ENCODE measurements at places on chromosomes 7 and 10. TPM values are rescaled to one million over a fixed set of nuclear protein-coding genes. Genes with fewer than 3 reads are reported as not detected.

PARG gene
- total RNA-seq: 14.3 TPM

TYSND1 gene
- 19.9 TPM for total RNA-seq

LRRC17 gene
- total RNA-seq: 242 TPM

UBTD1 gene
- total RNA-seq: 36.5 TPM

NRCAM gene
- total RNA-seq: 67.4 TPM

EPO gene
- total RNA-seq: not detected

GNGT1 gene
- total RNA-seq: not detected

GCK gene
- total RNA-seq: not detected

SFR1 gene
- 7.1 TPM for total RNA-seq

PTPRZ1 gene
- not detected for total RNA-seq

PDE1C gene
- total RNA-seq: 3.6 TPM

ARHGEF35 gene
- 0.65 TPM for total RNA-seq

TRPV5 gene
- total RNA-seq: not detected

ACTL6B gene
- total RNA-seq: not detected

APBB1IP gene
- total RNA-seq: 0.18 TPM

CLDN4 gene
- under 0.01 TPM for total RNA-seq

SAP25 gene
- not detected for total RNA-seq

STRA8 gene
- not detected for total RNA-seq

GTF2IRD1 gene
- total RNA-seq: 4.5 TPM

CASD1 gene
- total RNA-seq: 14.3 TPM

CALML3 gene
- total RNA-seq: not detected

HGF gene
- total RNA-seq: 117 TPM

TAS2R39 gene
- not detected for total RNA-seq

PAX4 gene
- total RNA-seq: not detected

SLC35G1 gene
- total RNA-seq: 3.6 TPM

CPA4 gene
- 56.7 TPM for total RNA-seq

TSPAN12 gene
- total RNA-seq: 0.72 TPM

VPS41 gene
- 28.5 TPM for total RNA-seq

NYAP1 gene
- 7.0 TPM for total RNA-seq

SNX8 gene
- total RNA-seq: 28.4 TPM

LRMDA gene
- total RNA-seq: not detected

PVRIG gene
- not detected for total RNA-seq

GRID1 gene
- not detected for total RNA-seq

MCM10 gene
- 2.6 TPM for total RNA-seq

MSMB gene
- not detected for total RNA-seq

VPS50 gene
- 12.3 TPM for total RNA-seq

INPP5A gene
- 31.2 TPM for total RNA-seq

REEP3 gene
- 52.5 TPM for total RNA-seq

CPEB3 gene
- total RNA-seq: 0.65 TPM

ADAP1 gene
- total RNA-seq: 11.4 TPM

CFAP46 gene
- total RNA-seq: 0.81 TPM

SPDYE6 gene
- not detected for total RNA-seq

FOXI2 gene
- total RNA-seq: not detected

GPR146 gene
- total RNA-seq: 6.5 TPM

CFTR gene
- total RNA-seq: not detected

ADARB2 gene
- total RNA-seq: not detected

BEND7 gene
- 0.81 TPM for total RNA-seq

GDF2 gene
- total RNA-seq: not detected

LRGUK gene
- total RNA-seq: not detected

AGR3 gene
- total RNA-seq: not detected

CALHM3 gene
- not detected for total RNA-seq

PNLIPRP1 gene
- total RNA-seq: not detected

SBDS gene
- total RNA-seq: 108 TPM
